T follicular helper cell (primary cell): ENCODE measurements at places on chromosomes 6 and 20.

DNA sequence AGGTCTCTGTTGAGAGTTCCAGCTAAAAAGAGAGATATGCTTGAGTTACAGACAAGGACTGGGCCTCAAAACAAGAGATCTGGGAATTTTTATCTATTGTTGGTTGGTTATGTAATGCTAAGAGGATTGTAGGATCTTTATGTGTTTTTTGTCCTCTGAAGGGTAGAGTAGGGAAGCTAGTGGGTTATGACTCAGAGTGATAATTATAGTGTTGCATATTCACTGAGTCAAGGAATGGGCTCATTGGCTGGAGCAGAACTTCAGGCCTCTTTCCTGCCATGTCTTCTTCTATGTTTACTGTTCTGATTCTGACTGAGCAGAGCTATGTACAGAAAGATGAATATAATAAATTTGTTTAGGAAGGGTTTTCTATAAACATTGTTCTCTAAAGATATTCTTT, 66.1 kb upstream of the NOX3 start:
- no peak for DNase-seq

DNA sequence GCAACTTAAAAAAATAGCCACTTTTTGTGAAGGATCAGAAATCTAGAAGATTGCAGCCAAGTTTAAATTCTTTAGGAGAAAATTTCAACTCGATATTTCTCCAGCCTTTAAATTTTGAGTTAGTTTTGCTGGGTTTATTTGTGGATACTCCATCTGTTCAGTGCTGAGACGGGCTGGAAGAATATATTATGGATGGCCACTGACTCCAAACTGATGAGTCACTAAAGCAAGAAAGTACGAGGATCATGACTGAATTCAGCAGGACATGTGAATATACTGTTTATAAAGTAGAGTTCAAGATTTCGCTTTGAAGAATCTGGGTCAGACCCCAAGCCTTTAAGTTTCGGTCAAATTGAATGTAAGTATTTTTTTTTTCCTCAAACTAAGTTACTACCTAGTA, 199.5 kb downstream of the ADGRB3 start:
- no peak for DNase-seq

DNA sequence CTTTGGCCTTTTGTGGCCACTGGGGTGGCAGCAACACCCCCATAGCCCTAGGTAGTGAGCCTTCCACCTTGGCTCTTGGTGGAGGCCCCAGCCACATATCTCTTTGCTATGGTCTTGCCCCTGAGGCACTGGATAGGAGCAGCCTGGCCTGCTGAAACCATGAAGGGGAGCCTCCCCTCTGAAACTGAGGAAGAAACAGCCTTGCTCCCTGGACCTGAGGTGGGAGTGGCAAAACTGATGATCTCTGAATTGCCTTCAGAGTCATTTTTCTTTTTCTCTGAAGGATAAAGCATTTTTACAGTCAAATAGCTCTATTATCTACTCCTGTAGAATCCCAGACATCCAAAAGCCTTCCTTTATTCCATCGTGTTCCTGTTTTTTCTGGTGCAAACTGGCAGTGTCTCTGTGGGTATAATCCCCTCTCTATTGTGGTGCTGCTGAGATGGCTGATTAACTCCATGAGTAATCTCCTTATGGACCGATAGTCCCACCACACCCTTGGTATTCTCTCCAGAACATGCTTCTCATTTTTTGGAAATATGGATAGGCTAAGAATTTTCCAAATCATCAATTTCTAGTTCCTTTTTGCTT, 22.0 kb upstream of the PRSS35 start:
- DNase-seq = no peak

DNA sequence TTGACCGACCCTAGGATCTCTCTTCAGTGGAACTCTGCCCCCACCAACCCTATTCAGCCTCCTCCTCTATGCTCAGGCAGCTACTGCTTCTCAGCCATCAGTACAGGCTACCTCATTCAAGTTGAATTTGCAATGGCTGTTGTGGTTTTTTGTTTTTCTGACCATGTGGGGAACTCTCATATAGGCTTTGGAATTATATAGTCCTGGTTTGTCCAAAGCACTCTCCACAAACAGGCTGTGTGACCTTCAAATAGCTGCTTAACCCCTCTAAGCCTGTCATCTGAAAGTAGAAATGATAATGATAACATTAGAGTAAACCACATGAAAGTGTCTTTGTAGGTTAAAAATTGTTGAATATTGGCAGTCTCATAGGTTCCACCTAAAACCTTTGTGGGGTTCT, 80.3 kb downstream of the UNC5CL start:
- DNase-seq = no peak

GRCh38 chr6:150392452-150393220, 23.8 kb downstream of the IYD start:
- DNase-seq = no peak

DNA sequence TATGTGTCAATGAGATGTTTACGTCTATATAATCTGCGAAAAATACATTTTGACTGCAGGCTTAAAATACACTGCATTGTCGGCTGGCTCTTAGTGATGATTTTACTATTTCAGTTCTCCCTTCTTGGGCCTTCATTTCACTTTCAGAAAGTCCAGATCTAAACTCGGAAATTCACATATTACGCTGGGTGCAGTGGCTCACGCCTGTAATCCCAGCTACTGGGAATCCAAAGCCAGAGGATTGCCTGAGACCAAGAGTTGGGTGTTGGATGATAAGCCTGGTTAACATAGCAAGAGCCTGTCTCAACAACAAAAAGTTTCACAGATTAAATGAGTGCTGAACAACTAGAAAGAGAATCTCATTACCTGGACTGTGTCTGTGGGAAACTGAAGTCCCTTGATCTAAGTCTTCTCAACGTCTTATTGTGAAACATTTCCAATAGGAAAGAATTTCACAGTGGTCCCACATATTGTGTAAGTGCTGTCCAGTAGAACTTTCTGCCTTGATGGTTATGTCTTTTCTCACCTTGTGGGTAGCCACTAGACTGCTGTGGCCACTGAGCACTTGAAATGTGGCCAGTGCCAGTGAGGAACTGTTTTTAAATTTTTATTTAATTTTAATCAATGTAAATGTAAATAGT, 1.9 kb downstream of the GINM1 start:
- DNase-seq = no peak

GRCh38 chr6:9699888-9700287, 715.0 kb downstream of the TFAP2A start:
- no peak for DNase-seq

- no peak for DNase-seq
Measured at GRCh38 chr6:125717120-125717731, 32.2 kb upstream of the HEY2 start.

DNA sequence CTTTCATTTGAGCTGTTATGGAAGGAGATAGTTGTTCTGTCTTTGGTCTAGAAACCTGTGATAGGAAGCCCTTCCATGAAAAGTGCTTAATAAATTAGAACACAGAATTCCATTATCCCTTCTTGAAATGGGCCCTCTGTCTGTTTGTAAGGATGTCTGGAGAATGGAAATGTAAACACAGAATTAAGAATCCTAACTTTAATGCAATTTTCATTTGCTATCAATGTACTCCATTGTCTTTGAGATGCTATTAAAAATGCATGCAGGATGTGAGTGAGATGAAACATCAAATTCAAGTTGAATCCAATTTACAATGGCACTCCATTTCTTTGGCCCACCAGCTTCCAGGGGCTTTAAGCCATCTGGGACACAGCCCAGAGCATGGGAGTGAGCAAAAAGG, 13.9 kb upstream of the AARS2 start:
- no peak for DNase-seq

DNA sequence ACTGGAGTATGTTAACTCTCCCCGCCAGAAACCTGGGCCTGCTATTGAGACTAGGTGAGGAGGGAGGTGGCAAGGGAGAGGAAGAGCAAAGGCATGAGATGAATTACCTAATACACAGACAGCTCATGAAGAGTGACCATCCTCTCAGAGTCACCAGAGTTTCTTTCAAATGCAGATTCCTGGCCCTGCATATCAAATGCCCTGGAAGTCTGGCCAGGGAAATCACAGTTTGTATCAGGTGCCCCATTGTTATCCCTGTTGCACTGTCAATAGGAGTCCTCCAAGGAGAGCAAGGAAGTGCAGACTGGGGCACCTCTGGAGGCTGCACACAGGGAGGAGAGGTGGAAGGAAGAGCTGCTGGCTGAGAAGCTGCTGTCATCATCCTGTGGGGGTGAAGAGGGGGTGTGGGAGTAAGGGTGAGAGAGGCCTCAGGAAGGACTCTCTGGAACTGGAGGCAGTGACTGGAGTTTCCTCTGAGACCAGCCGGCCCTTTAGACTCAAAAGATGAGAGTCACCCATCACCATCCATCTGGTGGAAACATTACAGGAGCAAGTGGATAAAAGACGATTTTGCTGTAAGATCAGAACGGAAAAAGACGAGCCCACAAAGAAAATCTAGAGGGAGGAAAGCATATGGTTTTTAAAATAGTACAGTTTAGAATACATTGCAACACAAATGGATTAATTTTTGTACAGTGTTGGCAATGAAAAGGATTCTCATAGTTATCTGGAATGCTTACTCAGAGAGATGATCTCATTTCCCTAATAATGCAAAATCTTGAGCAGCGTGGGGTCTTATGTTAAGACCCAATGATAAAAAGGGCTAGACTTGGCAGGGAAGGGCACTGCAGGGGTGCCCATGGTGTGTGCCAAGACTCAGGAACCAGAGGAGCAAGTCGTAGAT, 268.1 kb downstream of the UST start:
- DNase-seq = no peak

DNA sequence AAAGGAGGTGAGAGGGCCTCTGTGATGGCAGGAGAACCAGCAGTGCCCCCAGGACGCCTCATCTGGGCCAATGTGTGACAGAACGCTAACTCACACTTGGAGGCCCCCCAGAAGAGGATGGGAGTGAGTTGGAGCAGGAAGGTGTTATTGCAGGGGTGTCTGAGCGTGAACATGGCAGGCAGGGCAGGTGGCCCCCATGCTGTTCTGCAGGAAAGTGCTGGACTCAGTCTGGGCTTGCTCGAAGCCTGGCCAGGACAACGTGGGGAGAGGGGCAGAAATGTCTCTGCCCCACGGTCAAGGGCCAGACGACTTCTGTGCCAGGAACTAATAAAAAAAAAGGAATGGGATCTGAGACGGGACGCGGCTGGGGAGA, 931 bp upstream of the EBF4 start:
- DNase-seq = no peak

GRCh38 chr20:34377072-34377847, 14.2 kb downstream of the ITCH start:
- DNase-seq = no peak

- DNase-seq = no peak
Measured at GRCh38 chr6:149766156-149766769, 16.7 kb downstream of the PCMT1 start.

DNA sequence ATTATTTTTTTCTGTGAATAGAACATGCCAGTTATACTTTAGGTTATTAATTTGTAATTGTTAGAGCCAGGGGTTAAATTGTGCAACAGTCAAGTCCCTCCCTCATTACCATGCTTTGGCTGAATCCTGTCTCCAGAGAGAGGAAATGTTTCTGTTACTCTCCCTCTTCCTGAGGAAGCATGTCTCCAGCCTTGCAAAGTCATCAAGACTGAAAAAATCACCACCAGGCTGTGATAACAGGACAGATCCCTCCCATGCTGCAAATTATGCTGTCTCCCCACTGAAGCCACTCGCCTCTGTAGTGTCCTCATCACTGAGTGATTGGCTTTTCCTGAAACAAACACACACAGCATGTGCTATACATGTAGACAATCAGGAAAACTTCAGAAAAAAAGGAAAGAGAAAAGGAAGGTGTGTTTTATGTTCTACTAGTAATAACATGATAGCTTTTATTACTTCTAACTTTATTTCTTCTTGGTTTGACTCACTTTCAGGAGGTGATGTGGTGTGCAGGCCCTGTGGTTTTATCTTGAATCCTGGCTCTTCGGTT, 290.0 kb upstream of the JAG1 start:
- DNase-seq = no peak

GRCh38 chr20:51713213-51713598, 55.0 kb downstream of the ATP9A start:
- DNase-seq = no peak

- no peak for DNase-seq
Measured at GRCh38 chr6:86477500-86478148, 459.7 kb upstream of the HTR1E start.

- DNase-seq = no peak
Measured at GRCh38 chr20:22920898-22921297, 114.2 kb upstream of the SSTR4 start.

GRCh38 chr6:127131772-127132376, 13.4 kb downstream of the RSPO3 start:
- DNase-seq = no peak

- no peak for DNase-seq
Measured at GRCh38 chr20:35091816-35092523, 637 bp downstream of the TRPC4AP start.

DNA sequence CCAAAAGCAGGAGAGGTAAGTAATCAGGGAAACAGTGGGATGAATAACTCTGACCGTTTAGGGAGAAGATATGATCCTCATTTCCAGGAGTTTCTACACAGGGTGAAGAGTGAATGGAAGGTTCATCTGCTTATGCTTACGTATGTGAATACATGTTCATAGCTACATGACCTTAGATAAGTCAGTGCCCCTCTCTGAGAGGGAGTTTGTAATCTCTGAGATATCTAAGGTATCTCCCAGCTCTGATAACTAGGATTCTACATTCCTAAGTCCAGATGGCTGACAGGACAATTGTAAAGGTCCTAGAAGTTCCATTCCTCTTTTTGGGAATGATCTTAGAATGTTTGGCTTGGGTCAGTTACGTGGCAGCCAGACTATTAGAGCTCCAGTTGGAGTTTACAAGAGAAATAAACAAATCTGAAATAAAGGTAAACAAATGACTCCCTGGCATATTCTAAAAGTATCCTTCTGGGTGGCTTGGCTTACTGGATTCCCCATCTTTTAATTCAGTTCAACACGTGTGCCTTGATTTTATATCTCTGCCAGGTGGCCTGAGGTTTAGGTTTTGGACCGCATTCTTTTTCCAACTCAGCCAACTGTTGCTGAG, 15.8 kb downstream of the PROCR start:
- DNase-seq = no peak

- DNase-seq = no peak
Measured at GRCh38 chr6:13339863-13340630, 11.7 kb upstream of the TBC1D7 start.

GRCh38 chr6:166041277-166041676, 126.4 kb downstream of the TBXT start:
- no peak for DNase-seq

DNA sequence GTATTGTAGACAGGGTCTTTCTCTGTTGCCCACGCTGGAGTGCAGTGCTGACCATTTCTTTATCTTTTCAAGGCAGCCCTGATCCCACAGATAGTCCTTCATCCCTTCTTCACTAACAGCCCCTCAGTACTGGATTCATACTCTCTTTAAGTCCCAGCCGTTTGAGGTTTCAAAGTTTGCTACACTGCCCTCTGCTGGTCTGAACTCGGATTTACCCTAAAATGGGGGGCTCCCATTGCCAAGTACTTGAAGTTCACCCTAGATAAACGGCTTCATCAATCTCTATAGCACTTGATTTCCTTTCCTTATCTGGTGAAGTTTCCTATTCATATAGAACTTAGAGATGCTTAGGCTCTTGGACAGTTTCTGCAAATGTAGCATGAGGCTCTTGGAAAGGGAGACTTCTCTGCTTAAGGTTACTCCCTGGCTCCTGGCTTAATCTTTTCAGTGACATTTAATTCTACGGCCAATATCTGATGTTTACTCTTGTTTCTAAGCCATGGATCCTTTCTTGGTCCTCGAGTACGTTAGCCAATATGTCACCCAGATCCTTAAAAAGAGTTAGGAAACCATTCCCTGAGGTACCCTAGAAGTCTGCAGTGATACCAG, 21.4 kb upstream of the PREP start:
- DNase-seq = peak; percentile 33
